Retina (tissue), 1 donor: ENCODE measurements at places on chromosomes 6 and 20.

DNA sequence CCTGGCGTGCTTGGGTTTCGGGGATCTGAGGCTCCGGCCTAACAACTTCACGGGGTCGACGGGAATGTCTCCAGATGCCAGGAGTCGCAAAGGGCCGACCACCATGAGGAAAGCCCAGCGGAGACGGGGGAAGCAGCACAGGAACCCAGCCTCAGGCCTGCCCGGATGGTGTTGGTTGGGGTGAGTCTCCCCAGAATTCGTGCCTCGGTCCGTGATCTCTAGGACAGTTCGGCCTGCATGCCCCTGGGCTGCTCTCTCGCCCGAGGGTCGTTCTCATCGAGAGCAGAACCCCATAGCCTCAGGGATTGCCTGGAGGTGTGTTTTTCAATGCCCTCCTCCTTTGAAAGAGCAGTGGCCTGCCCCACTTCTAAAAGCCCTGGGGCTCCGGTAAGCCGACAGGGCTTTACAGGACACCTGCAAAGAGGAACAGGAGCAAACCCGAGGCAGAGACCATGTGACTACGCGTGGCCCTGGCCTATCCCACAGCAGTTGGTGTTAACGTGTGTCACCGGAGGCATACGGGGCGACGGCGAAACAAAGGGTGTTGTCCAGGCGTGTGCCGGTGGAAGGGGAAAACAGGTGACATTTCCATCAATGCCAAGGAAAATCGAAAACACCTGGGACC lies 973.1 kb upstream of the DEFB115 start:
- no peak for DNase-seq

GRCh38 chr6:50824552-50824951 lies 5.9 kb downstream of the TFAP2B start:
- DNase-seq = no peak

GRCh38 chr20:20837574-20838021 lies 125.2 kb upstream of the RALGAPA2 start:
- peak; percentile 75 for DNase-seq

DNA sequence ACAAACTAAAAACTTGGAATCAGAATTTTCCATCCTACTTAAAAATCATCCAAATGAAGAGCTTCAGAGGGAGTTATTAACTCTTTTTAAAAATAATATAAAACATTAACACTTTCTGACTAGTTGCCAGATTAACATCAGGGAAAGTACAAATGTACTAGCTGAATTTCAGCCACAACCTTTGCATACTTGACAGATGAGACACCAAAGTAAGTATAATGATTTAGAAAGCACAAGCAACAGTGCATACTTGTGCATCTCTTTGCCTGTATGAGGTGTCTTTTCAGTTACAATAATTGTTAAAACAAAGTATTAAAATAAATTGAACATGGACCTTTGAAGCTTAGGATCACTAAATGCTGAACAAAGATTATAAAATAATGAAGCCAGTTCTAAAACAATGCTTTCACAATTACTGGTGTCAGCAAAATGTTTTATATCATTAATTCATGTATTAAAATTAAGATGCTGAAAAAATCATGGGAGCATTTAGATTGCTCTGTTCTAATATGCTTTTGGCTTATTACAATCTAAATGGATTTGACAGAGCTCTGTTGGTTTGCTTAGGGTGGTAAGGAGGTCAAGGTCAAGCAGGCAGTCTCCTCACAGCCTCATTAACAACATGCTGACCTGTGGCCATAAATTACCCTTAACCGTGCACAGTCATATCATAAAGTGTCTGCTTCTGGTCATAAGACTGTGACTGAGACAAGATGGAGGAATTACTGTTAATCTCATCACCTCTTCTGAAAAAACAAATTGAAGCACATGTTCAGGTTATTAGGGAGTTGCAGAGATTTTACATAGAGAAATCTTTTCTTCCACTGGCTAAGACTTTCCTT lies 15.1 kb downstream of the RNF217 start:
- no peak for DNase-seq

DNA sequence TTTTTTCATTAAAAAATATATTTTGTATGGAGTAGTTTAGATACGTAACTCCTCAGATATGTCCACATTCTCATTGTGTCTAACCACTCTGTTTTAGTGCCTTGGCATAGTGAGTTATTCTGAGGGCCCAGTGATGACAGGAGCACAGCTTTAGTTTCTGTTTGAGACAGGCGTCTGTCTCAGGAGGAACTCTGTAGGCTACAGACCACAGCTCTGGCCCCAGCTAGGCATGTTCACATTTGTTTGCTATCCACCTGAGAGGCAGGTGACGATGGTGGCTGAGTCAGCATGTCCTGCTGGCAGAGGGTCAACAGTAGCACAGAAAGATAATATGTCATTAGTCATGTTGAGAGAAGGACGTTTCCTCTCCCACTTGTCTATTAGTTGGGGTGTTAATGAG lies 16.3 kb downstream of the LRRC1 start:
- DNase-seq = no peak

DNA sequence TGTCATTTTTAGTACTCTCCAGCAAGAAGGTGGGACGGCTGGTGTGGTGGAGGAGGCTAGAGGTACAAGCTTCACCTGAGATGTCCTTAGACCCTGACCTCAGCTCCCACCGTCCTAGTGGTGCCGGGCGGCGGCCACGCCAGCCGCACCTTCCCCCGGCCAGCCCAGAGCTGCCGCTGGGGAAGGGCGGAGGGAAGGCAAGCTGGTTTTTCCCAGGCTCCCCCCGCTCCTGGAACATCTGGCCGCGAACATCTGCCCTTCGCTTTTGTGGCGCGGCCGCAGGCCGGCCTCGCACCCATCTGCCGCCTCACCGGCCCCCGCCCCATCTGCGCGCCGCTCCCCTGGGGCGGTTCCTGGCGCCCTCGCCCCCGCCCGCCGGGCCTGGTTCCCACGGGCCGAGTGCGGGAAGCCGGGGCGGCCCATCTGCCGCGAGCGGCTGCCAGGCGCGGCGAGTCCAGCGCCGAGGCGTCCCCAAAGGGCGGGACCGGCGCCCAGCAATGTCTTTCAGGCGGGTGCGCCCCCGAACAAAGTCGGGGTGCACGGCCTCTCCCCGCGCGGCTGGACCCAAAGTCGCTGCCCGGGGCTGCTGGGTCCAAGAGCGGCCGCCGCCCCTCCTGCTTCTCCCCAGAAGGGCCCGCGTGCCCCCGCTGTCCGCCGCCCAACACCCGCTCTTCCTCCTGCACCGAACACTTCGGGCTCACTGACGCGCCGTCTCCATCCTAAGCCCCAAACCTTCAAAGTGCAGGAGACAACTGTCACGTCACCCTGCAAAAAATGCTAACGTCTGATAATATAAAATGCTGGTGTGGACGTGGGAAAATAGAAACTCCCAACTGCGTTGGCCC lies 17.3 kb upstream of the ID1 start:
- DNase-seq = peak; percentile 63

DNA sequence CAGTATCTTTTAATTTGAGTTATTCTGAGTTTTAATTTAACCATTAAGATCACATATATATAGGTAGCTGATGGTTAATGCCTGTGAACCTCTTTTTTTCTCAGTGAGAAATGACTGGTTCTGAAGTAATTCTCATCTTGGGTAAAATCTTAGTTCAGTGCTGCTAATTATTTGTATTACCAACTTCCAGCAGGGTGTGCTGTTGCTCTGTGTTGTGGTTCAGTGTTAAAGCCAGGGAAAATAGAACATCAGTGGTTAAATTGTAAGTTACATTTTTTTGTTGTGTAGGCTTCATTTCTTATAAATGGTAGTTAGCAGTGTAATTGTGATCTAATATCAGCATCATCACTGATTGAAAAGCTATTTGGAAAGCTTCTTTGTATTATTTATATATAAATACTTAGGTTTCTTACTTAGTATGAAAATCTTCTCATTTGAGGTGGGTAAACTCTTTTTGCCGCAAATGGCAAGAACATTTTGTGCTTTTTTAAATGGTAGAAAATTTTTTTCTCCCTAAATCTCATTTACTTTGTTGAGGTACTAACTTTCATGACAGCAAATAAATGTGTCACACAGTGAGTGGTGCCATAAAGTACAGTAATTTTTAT lies 43.7 kb downstream of the CDC5L start:
- DNase-seq = peak; percentile 18

GRCh38 chr6:20203561-20204511 lies 8.4 kb downstream of the MBOAT1 start:
- DNase-seq = no peak

DNA sequence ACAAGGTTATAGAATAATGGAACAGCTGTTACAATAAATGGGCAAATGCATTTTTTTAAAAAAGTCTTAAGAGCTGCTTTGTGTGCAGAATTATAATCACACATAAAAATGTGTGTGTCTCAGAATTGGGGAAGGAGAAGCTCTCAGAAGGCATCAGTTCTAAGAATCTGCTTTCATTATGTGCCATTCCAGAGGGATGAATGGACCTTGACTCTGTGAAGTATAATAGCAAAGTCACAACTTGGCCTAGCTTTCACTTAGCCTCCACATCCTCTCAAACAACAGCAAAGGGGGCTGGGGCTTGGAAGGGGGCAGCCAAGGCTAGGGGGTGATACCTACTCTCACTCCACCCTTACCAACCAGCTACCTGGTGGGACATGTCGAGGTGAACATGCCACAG lies 265.0 kb downstream of the CDC5L start:
- no peak for DNase-seq

GRCh38 chr6:129104560-129104959 lies 221.6 kb downstream of the LAMA2 start:
- no peak for DNase-seq
